Mesenteric fat pad (tissue), 1 donor: ENCODE measurements at places on chromosomes 4 and X. TPM values are rescaled to one million over a fixed set of nuclear protein-coding genes. Genes with fewer than 3 reads are reported as not detected.

- no peak for DNase-seq
Observed at GRCh38 chrX:18565727-18566126, 106.2 kb downstream of the RS1 start.

- DNase-seq, result no peak
Observed at GRCh38 chrX:45006002-45006800, 133.2 kb downstream of the KDM6A start.

DNA sequence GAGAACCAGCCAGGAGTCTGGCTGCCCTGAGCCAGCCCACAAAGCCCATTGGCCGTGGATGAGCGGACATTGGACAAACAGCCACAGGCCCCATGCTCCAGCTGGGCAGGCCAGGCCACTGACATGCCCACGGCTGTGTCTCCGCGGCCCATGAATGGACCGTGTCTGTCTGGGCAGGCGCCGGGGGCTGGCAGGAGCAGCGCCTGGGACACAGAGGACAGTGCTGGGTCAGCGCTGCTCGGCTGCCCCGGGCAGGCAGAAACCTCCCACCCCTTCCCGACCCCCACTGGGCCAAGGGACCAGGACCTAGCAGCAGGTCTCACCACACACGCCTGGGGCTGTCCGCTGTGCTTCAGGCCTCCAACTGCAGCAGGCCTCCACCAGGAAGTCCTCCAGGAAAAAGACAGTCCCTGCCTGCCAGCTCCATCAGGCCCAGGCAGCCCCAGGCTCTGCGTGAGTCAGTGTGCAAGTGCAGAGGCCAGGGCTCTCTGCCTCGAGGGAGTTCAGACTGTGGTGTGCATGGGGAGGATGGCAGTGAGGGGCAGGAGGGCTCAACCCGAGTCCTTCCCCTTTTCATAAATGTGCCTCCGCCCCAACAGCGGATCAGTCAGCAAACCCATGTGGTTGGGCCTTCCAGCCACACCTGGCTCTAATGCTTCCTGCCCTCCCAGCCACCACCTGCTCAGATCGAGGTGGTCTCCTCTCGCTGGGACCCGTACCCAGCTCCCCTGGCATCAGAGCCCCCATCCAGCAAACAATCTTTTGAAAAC lies 17.2 kb upstream of the FGFR3 start:
- DNase-seq, result no peak

DNA sequence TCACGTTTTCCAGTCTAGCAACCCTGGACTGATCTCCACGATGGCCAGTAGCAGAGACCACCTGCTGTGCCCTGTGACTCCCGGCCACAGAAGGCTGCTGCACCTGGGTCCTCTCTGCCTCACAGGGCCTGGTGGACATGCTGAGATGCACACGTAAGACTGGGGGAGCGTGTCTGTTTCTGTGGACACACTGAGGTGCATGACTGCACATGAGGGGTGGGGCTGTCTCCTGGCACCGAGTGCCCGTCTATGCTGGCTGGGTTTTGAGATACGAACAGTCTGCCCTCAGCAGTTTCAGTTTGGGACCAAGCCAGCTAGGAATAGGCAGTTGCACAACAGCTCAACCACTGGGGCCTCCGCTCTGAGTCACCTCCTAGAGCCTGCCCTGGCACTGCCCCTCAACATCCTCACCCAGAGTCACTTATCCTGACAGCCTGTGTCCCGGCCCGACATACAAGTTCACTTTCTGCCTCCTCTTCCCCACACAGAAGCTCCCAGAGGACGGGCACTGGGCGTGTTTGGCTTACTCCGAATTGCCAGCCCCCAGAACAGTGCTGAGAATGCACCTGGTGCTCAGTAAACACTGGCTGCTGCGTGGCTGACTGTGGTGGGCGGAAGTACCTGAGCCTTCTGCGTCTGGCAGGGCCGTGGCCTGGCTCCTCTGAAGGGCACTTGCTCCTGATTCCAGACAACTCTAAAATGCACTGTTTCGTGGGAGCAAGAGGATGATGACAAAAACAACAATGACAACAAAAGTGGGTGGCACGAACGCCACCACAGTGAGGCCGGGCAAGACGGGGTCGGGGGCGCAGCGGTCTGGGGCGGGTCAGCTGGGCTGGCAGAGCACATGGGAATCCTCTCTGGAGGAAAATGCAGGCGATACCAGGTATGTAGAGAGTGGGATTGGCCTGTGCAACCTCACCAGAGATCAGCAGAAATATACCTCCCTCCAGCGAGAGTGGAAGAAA lies 30.9 kb downstream of the RNF212 start:
- peak; percentile 89 for DNase-seq

DNA sequence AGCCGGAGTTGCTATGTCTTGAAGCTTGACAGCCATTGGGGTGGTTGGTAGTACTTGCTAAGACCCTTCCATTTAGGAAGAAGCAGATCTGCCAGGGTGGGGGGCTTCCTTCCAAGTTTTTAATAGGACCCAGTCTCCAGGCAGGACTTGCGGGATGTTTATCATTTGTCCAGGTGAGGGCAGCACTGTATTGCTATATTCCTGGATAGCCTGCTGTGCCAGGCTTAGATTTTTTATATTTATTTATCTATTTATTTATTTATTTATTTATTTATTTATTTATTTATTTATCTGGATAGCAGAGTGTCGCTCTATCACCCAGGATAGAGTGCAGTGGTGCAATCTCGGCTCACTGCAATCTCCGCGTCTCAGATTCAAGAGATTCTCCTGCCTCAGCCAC lies 87.4 kb upstream of the CT45A1 start:
- DNase-seq, result no peak

Gene DNAAF6
- not detected for total RNA-seq

Gene WNK3
- 1.2 TPM for total RNA-seq

Gene NXF2
- total RNA-seq, result not detected
